ENCODE measurements at places on chromosomes 2 and 18.
A peak's percentile ranks its signal among the peaks of the same experiment; 100 is the strongest.

- no peak for DNase-seq
Measured at GRCh38 chr18:49368876-49369440, 91.5 kb downstream of the DYM start.

DNA sequence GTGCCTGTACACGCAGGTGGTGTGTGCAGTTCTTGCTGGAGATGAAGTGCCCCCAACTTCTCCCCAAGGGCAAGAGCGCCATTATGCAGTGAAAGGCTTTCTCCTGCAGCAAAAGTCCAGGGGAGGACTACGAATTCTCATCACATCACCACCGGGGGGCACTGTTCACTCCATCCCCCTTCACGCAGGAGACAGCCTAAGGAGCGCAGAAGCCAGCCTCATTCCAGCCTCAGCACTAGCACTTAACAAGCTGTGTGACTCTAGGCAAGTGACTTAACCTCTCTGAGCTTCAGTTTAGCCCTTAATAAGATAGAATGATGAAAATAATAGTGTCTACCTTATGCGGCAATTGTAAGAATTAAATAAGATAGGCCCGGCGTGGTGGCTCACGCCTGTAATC is 32.3 kb downstream of the DNMT3A start:
- DNase-seq: peak; percentile 56

DNA sequence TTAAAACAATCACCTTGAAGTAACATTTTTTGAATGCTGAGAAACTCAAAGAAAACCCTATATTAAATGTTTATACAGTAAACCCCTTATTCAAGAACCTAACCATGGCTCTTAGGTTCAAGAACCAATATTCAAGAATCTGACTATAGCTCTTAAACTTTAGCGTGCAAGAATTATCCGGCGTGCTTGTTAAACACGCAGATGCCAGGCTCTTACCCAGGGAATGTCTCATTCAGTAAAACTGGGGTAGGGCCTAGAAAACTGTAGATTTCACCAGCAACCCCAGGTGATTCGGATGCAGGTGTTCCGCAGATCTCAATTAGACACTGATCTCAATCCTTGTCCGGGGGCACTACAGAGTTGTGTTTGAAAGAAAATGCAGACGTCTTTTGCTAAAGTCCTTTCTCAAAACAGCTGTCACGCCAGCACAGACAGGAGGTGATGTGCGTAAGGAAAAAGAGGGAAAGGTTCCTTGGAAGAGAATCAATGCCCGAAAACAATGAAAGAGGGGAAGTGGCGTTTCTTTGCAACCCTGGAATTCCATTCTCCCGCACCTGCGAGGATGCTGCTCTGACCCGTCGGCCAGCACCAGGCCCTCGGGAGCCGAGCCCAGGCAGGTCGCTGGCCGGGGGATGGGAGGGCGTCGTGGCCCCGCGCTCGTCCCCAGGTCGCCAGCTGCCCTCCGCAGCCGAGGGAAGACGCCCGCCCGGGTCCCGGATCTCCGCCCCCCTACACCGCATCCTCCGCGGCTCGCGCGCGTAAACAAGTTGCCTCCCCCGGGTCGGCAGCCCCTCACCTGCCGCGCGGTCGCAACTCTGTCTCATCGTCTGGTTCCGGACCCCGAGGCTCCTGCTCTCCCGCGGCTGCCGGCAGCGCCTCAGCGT is 851 bp downstream of the EIF2AK3 start:
- peak; percentile 10 for DNase-seq

GRCh38 chr2:71423817-71424420 is 29.4 kb upstream of the DYSF start:
- DNase-seq: no peak

- DNase-seq: no peak
Measured at GRCh38 chr2:86557836-86558235, 5.4 kb downstream of the CHMP3 start.

DNA sequence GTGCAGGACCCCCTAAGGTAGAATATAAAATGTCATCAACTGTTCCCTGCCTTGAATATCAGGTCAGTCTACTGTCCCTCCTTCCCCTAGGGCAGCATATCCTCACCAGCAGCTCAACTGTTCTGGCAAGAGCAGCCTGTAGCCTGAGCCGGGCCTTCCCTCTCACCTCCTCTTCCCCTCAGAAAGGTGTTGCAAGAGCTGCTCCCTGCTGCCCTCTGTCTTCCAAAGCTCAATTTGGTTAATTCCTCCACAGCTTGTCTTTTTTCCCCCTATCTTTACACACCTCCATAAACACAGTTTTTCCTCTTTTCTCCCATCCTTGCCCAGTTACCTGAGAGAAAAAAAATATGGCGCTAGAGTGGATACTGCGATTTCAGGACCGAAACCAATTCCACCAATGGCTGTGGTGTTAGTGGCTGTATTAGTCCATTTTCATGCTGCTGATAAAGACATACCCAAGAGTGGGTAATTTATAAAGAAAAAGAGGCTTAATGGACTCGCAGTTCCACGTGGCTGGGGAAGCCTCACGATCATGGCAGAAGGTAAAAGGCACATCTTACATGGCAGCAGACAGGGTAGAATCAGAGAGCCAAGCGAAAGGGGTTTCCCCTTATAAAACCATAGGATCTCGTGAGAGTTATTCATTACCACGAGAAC is 184.7 kb downstream of the MREG start:
- peak; percentile 18 for DNase-seq

DNA sequence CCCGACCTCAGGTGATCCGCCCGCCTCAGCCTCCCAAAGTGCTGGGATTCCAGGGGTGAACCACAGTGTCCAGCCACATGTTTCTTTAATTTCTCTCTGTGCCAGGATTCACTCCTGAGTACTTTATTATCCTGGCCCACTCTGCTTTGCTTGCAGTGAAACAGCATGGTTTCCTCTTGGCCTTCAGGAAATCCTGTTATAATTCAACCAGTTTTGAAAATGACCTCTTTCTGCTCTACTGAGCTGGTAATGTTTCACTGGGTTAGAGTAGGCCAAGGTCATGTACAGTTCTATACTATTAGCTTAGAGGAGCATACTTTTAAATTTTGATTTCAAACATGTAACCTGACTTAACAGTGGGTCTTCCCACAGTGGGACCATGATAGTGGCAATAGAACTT is 90.6 kb upstream of the PELI1 start:
- no peak for DNase-seq

- DNase-seq: no peak
Measured at GRCh38 chr2:20091305-20091991, 40.0 kb upstream of the LAPTM4A start.

DNA sequence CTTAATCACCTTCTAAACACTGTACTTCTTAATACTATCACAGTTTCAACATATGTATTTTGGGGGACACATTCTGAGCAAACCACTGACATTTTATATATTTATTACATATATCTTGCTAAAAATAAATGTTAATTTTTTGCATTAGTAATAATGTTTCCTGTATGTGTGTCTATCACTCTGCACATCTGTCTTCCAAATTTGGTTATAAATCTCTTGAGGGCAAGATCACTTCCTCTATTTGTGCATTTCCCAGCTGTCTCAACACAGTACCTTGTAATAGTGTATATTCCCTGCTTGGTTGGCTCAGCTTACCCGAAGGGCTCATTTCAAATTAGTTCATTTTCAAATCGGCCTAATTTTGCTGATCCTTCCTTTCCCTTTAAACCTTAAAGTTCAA is 617.1 kb upstream of the GYPC start:
- DNase-seq: no peak

DNA sequence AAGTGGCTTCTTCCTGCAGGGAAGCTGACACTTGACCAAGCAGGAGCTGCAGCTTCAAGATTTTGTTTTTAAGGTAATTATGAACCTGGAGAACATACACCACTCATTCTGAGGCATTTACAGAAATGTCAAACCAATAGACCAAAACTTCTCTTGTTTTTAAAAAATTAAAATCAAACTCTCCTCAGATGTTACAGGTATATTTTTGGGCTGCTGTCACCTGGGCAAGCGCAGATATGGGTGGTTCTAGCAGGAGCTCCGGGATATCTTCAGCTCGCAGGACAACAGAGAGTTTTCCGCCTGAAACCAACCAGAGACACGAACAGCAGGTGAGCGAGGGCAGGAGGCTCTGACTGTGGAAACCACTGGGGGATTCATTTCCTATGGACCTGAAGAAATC is 4.1 kb downstream of the LCT start:
- DNase-seq: no peak

- peak; percentile 46 for DNase-seq
Measured at GRCh38 chr18:11654736-11655605, 34.1 kb upstream of the GNAL start.

DNA sequence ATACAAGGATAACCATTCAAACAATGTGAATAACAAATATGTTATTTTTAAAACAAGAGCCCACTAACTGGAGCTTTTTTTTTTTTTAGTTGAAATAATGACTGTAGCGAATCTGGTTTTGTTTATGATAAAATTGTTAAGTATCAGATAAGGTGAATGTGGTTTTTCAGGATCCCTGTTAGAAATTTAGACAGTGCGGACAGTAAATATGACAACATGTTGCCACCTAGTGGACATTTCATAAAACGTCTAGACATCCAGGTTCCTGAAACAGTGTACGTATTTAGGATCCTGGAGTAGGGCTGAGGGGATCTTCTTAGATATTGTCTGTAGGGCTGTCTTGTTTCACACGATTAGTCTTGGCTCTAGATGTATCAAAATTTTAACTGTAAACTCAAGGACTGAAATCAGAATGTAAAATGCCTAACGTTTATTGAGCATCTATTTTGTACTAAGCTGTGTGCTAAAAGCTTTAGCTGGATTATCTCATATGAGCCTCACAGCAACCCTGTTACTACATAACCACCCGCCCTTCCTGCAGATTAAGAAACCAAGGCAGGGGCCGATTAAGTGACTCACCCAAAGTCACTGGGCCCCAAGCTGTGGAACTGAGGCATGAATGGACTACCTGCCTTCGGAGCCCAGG is 23.9 kb upstream of the CCDC68 start:
- DNase-seq: no peak

GRCh38 chr2:59684116-59684770 is 869.2 kb downstream of the BCL11A start:
- DNase-seq: no peak

GRCh38 chr2:224716201-224716600 is at the start of gene CCDC195:
CCDC195 (minus strand) TSS chr2:224716365; CDS start chr2:224716365, 0 bp downstream.
- no peak for DNase-seq
